Activated naive CD8-positive, alpha-beta T cell treated with anti-CD3 and anti-CD28 coated beads, Interleukin-2, amount 10 ng/mL, durations not matched to agents 7 days and 5 days (primary cell): ENCODE measurements at places on chromosomes 7 and 10.

- no peak for DNase-seq
Observed at GRCh38 chr10:119898577-119898976, 6.0 kb downstream of the SEC23IP start.

DNA sequence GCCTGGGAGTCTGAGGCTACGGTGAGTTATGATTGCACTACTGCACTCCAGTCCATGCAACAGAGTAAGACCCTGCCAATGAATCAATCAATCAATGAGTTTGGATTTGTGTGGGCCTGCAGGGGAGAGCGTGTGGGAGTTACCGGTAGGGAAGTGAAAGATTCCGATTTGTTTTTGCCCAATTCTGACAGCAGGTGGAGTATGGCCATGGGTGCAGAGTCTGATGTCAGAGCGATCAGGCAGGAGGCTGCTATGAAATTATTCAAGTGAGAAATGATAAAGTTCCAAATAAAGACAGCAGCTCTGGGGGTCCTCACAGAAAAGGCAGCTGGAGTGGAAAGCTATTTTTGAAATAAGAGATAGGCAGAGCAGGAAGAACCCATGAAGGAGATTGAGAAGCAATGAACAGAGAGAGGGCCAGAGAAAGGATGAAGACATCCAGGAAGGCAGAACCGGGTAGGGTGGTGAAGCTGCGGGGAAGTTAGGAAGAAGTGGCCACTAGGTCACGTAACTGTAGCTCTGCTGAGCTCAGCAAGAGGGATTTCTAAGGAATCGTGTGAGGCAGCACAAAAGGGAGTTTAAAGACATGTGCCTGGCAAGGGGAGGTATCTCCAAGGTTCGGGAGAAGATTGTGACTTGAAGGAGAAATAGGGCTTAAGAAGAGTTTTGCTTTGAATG is 93.7 kb upstream of the NMT2 start:
- no peak for DNase-seq

DNA sequence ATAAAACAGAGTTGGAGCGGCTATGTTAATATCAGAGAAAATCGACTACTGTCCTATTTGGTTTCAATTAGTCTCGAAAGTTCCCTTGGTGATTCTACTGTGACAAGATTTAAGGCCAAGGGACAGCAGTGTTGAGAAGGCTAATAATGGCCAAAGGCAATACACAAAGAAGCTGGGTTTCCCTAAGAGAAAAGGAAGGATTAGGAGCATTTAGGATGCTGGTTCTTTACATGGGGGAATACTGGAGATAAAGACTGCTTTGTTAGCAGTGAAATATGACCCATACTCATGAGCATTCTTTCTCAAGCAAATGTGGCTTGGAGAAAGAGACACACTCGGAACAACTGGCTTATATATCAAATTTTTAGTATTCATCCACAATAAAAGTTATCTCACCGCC is 32.2 kb downstream of the IQUB start:
- no peak for DNase-seq

DNA sequence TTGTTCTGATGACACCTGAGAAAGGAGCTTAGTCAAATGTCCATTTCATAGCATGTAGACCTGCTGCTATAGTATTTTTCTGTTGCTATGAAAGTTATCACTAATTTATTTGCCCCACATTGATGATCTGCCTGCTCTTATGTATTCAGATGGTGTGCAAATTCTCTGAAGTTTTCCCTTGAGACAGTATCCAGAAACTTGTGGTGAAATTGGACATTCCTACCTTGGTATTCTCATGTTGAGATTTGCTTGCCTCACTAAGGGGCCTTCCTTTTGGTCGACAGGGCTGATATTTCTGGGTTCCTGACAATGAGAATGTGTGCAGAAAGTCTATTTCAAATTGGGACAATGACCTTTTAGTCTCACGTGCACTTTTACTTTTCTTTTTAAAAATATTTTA is 253.2 kb upstream of the FZD8 start:
- DNase-seq: no peak

- DNase-seq: no peak
Observed at GRCh38 chr7:157397036-157397720, 60.4 kb downstream of the DNAJB6 start.

DNA sequence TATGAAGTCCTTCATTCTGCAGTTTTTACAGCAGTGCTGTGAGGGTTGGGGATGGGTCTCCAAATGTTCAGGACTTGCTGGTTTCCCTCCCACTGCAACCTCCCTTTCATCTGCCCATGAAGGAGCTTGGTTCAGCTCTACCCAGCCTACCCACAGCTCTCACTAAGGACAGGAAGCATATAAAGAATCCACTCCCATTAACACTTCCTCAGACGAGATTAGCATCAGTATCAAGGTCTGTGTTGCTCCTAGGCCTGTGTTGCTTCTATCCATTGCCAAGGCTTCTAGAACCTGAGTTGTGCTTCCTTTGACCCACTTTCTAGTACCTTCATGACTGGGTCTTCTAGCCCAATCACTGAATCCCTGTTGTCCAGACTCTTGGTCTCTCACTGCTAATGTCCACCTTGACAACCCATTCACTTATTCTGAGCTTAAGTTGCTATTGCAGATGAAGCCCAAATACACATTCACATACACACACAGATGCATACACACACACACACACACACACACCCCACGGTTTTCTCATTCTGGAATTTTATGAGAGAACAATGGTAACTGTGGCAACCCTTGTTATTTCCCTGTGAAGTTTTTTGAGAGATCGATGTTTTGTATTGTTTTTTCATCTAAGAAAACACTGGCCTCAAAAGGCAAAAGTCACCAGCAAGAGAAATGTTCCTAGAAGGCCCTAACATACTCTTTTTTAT is 248.1 kb downstream of the MTERF1 start:
- no peak for DNase-seq

GRCh38 chr7:18157233-18157632 is 129.6 kb upstream of the PRPS1L1 start:
- no peak for DNase-seq

DNA sequence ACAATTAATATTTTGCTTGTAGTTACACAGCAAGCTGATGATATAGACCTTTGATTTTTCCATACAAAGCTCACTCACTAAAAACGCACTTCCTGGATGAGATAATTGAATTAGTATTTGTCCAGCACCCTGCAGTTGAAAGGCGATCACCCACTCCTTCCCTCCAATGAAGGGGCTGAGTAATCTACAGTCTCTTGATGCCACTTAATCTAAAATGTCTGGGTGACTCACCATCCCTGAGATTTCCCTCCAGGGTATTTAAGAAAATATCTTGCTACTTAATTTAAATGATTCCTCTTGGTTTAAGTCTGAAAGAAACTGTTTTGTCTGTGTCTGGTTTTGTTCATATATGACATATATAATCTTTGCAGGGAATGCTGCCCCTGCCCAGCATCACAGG is 515.3 kb downstream of the GRID1 start:
- no peak for DNase-seq

DNA sequence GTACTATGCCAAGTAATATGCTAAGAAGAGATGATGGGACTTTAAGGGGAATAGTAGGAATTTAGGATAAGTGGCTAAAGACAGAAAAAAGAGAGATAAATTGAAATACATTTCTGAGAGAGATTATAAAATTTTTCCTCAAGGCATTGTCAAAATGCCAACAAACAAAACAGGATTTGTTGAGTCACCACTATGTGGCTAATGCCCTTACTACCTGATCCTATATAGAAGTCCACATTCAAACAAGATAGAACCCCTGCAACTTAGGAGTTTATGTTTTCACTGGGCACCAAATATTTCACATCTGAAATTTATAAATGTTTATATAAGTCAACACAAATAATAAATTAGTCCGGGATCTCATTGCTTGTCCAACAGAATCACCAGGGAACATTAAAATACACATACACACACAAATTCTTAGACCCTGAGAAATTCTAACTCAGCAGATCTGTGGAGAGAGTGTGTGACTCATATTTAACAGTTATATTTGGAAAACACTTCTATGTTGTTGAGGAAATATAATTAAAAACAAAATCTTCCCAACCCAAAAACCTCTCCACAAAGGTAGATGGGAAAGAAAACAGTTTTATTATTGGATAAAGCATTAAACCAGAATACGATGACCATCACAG is 154.3 kb downstream of the PPP1R3A start:
- no peak for DNase-seq

GRCh38 chr7:24982917-24983316 is 2.9 kb upstream of the OSBPL3 start:
- DNase-seq: no peak

GRCh38 chr10:63710703-63711102 is 189.5 kb downstream of the REEP3 start:
- DNase-seq: no peak

- no peak for DNase-seq
Observed at GRCh38 chr10:62856021-62856420, 39.9 kb upstream of the EGR2 start.

- DNase-seq: no peak
Observed at GRCh38 chr7:17871815-17872533, 68.3 kb downstream of the SNX13 start.

DNA sequence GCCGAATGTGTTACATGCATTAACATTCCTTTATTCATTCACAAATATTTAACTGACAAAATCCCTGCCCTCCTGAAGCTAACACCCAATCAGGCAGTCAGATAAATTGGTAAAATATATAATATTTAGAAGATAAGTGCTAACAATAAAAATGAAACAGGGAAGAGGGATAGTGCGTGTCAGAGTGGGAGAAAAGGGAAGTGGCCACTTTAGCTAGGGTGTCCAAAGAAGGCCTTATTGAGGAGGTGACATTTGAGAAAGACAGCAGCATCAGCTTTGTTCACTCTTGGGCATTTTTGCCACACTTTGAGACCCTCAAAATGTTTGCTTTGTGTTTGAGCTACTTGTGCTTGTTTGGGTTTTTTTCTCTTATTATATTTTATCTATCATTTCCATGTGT is 317.8 kb downstream of the SNX13 start:
- no peak for DNase-seq

DNA sequence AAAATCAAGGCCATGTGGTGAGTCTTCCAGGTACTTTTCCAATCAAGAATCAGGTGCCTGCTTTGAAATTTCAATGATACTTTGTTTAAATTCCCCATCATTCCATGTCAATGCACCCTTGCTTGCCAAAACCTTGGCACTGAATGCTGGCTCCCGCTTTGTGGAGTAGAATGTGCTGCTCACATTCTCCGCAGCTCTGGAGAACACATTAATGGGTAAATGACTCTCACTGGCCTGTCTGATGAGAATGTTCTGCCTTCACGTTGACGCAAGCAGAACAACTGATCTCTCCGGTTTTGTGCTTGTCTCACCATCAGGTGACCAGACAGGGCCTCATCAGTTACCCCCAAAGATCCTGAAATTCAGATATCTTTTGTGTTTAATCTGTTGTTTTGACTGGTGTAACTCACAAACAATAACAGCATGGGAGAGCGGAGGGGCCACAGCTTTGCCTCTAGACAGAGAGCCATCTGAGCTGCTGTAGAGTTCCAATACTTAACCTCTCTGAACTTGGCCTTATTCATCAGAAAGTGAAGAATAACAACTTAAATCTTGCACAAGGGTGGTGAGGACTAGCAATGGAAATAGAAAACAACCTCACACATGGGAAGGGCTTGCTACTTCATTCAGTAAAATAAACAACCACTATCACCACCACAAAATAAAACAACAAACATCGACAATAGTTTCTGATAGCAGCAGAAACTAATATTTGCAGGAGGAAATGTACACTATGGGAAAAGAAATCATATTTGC is 276.9 kb upstream of the IGFBP3 start:
- no peak for DNase-seq

DNA sequence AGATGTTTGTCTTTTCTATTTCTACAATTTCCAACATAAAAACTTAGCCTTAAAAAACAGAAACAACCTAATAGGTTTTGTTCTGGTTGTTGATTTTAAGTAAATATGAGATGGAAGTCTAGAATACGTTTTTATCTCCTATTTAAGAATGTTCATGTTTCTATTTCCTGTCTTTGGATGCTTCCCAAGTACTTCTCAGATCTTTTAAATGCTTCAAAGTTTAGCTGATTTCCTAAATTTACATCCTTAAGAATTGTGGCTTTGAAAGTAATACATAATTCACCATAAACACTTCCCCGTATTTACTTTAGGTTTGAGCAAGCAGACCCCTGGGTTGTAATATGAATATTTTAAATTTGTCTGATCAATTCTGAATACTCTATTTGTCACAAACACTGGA is 70.5 kb downstream of the RAPGEF5 start:
- no peak for DNase-seq

GRCh38 chr7:2000153-2000687 is 232.5 kb downstream of the MAD1L1 start:
- no peak for DNase-seq

GRCh38 chr7:1233333-1234048 is 819 bp downstream of the UNCX start:
- DNase-seq: no peak

DNA sequence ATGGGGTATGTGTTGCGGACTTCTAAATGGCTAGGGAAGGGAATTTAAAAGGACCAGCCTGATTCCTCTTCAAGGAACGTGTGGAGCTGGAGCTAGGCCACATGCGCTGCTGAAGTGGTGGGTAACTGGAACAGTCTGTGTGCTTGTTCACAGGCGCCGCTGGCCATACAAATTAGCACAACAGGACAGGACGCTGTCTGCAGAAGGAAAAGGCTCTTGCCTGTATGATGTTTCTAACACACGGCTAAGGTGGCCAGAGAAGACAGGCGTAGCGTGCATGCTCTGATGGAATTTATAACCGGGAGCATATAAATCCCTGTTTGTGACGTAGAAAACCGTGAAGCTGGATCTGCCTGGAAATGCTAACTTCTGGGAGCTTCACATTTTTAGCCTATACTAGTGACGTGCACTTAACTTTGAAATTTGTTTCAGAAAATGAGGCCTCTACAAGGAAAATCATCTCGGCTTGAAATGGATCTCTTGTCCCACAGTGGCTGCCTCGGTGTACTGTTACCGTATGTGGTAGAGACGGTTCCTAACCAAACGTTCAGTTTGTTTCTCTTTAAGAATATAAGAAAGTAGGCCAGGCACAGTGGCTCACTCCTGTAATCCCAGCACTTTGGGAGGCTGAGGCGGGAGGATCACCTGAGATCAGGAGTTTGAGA is 569.4 kb downstream of the PTPRN2 start:
- peak; percentile 1 for DNase-seq

DNA sequence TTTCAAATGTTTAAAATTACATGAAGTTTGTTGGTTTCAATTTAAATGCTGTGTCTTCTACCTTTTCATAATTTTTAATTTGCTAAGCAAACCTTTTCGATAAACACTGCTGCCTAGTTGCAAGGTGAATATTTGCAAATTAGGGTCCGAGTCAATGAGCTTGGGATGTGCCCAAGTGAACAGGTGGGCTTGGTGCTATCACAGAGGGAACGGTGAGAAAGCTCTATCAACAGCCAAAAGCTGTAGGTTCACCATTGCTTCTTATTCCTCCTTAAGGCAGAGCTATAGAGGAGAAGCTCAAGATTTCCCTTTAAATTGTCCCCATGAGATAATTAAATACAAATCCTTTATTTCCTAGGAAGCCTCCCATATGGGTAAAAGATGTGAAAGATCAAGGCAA is 245.3 kb upstream of the CELF2 start:
- no peak for DNase-seq

- DNase-seq: no peak
Observed at GRCh38 chr10:22713853-22714478, 412 bp downstream of the PIP4K2A start.

- no peak for DNase-seq
Observed at GRCh38 chr7:88146616-88147015, 73.2 kb downstream of the SRI start.
